ENCODE measurements at places on chromosomes 16 and 17.

DNA sequence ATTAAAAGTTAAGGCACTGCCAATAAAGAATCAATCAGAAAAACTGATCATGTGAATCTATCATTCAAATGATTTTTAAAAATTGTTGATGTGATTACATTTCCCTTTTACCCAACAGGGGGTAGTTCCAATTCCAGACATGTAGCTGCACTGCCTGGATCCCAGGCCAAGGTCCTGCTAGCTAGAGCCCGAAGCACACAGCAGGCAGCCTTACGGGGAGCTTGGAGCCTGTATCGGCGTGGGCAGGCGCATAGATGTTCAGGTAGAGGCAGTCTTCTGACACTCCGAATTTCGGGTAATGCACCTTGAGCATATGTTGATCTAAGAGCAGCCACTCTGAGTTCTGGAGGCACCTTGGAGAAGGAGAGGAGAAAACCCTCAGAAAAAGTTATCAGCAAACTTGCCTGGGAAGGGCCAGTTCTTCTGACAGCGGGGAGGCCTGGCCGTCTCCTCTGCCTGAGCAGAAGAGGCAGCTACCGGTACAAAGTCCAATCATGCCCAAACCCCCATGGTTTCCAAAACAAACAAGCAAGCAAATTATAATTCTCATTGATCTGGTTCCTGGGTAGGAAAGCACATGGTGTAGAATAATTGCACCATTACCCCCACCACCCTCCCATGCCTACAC lies 3.6 kb downstream of the CES5A start:
- no peak for DNase-seq

DNA sequence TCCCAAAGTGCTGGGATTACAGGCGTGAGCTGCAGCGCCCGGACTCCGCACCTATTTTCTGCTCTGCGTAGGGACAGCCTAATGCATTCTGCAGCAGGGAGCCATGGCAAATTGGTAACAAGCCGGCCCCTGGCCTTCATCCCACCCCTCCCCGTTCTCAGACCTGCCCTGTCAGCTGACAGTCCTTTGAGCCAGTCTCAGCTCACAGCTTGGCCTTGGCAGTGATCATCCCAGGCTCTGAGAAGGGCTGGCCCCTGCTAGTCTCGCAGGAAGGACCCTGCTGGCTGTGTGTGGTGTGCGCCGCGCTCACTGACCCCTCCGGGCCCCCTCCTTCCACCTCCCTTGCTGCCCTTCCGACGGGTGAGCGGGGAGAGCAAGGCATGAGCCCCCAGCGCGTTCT lies 10.3 kb upstream of the NPTX1 start:
- DNase-seq = no peak

- no peak for DNase-seq
Measured at GRCh38 chr17:2794111-2794803, 2.0 kb upstream of the RAP1GAP2 start.

DNA sequence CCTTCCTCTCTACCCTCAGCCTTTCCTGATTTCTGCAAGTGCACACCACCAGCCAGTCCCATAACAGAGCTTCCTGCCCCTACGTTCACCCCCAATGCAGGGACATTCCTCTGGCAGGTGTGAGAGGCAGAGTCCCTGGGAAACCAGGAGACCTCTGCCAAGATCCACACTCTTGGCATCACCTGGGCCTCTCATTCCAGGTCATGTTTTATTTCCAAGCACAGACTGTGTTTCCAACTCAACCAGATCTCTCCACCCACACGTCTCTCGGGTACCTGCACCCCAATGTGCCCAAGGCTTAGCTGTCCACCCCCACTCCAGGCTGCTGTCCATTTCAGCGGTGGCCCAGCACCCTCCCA lies 21.0 kb upstream of the PHB1 start:
- no peak for DNase-seq

DNA sequence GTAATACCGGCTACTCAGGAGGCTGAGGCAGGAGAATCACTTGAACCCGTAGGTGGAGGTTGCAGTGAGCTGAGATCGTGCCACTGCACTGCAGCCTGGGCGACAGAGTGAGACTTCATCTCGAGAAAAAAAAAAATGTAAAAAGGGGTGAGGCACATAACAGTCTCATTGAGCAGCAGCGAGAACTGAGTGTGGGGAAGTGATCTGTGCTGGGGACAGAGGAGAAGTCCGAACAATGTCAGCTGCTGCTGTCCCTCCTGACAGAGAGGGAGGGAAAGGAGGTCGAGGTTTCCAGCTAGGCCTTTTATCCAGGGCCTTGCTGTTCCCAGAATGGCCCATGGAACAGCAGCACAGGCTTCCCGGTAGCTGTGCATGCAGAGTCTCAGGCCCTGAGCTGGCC lies 14.0 kb downstream of the C16orf74 start:
- DNase-seq = no peak

DNA sequence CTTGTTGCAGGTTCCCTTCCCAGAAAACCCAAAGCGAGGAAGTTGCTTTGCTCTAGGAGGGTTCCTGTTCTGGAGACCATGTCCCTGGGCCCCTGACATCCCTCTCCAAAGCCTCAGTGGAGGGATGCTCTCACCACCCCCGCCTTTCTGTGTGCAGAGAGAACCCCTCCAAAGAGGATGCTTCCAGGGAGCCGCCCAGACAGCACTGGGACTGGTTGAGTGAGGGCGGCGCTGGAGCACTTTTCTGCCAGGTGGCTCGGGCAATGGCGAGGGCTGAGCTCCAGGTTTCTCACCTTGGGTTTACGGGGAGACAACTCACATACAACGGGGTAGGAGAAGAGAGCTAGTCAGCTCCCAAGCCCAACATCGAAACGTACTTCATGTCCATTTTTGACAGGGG lies 7.3 kb downstream of the EMC6 start:
- DNase-seq = no peak

DNA sequence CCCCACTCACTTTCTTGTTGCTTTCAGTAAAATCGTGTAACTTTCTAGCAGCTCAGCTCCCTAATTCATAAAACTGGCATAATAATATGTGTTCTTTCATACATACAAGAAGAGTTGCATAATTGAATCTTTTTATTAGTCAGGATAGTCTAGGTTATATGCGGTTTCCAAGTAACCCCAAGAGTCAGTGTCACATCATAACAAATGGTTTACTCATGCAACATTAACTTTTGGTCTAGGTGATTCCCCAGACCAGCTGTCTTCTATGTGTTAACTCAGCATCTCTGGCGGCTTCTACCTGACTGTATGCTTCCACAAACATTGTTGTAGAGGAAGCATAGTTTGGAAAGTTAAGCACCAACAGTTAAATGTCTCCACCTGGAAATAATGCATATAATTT lies 1000.4 kb downstream of the CDH11 start:
- DNase-seq = no peak

DNA sequence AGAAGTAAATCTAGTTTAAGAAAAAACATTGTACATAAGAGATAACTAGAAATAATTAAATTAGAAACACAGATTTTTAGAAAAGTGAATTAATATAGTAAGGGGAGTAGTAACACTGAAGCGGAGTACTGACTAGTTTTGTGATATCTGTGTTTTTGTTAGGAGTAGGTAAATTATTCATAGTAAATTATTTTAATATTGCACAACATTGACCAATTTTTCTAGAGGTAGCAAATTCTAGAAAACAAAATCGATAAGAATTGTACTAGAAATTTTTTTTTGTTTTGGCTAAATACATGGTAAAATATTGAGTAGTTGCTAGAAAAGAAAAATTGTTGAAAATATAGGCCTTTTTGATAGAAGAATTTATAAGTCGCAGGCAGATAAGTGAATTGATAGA lies 156.5 kb downstream of the CHD9 start:
- no peak for DNase-seq

- no peak for DNase-seq
Measured at GRCh38 chr16:535446-536405, 8.2 kb downstream of the CAPN15 start.

GRCh38 chr16:11966173-11966572 lies 1.2 kb downstream of the TNFRSF17 start:
- DNase-seq = no peak

- DNase-seq = no peak
Measured at GRCh38 chr17:61389670-61390478, 9.8 kb upstream of the TBX2 start.

GRCh38 chr17:48051706-48052486 lies 3.7 kb downstream of the NFE2L1 start:
- DNase-seq = no peak

- DNase-seq = no peak
Measured at GRCh38 chr16:22139008-22139407, 23.3 kb upstream of the SDR42E2 start.

- no peak for DNase-seq
Measured at GRCh38 chr16:20300312-20301097, 26.8 kb downstream of the GP2 start.

DNA sequence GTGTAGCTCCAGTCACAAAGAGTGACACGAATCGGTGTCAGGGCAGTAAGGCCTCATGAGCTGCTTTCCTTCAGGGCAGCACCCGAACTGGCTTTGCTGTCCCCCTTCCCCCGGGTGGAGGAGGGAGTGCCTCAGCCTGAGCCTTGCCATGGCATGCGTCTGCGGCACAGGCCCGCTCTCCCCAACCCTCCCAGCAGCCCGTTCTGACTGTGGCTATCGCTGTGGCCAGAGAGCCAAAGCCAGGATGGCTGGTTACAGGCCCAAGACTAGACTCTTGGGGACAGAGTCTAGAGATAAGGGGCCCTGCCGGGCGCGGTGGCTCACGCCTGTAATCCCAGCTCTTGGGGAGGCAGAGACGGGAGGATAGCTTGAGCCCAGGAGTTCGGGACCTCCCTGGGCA lies 25.9 kb downstream of the CLUH start:
- DNase-seq = no peak

GRCh38 chr16:70694868-70695218 lies 9.0 kb upstream of the MTSS2 start:
- DNase-seq = no peak

DNA sequence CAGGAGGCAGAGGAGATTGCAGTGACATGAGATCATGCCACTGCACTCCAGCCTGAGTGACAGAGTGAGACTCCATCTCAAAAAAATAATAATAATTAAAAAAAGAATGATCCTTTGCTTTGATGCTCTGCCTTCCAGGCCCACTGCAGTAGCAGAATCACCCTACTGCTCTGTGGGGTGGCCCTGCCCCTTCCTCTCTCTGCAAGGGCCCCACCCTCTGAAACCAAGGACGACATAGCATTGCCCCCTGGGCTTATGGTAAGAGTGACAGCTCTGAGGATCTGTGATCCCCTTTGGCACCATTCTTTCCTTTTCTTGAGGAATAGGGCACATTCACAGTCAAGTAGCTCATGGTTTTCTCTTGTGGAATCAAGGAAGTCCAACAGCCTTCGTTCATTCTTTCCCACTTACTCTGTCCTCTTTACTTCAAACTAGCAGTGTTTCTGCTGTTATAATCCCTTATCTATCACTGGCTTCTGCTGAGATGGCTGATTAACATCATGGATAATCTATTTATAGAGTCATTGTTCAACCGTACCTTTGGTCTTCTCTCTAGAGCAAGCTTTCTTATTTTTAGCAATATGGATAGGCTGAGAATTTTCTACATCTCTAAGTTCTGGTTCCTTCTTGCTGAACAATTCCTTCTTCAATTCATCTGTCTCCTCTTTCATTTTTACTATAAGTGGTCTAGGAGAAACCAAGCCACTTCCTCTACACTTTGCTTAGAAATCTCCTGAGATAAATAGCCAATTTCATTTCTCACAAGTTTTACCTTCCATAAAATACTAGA lies 14.1 kb downstream of the RAD51C start:
- DNase-seq = no peak

- no peak for DNase-seq
Measured at GRCh38 chr16:58497935-58498334, 2.0 kb upstream of the NDRG4 start.

DNA sequence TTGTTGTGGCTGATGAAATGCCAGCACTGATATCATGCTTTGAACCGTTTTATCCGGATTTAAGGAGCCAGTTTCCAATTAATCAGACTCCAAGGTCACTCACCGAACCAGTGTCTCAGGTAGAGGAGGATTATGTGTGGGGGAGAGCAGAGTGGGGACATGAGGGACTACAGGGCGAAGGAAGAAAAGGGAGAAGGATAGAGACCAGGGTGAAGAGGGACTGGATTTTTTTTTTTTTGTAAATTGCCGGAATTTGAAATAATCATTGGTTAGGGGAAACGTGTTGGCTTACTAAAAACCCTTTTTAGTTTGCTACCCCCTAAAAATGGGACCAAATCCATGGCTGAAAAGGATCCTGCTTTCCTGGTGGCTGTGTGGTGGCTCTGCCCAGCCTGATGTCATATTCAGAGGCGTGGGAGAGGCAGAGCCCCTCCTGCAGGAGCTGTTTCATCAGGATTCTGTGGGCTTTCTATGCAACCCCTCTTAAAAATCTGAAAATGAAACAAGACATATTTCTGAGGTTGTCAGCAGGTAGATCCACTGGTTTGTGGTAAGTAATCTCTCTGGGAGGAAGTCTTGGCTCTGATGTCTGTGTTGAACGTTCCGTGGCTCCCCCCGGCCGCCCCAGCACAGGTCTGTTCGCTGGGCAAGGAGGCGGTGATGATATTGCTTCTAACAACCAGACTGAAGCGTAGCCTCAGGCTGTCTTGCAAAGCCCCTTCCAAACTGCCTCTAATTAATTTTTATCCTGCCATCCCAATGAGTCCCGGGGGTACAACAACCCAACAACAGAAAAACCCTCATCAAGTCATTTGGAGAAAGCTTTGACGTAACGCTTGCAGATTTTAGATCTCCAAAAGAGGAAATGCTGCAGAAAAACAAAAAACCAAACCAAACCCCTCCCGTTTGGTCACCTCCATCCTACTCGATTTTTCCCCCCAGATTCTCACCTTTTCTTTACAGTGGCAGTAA lies 143.0 kb upstream of the ZFHX3 start:
- no peak for DNase-seq

DNA sequence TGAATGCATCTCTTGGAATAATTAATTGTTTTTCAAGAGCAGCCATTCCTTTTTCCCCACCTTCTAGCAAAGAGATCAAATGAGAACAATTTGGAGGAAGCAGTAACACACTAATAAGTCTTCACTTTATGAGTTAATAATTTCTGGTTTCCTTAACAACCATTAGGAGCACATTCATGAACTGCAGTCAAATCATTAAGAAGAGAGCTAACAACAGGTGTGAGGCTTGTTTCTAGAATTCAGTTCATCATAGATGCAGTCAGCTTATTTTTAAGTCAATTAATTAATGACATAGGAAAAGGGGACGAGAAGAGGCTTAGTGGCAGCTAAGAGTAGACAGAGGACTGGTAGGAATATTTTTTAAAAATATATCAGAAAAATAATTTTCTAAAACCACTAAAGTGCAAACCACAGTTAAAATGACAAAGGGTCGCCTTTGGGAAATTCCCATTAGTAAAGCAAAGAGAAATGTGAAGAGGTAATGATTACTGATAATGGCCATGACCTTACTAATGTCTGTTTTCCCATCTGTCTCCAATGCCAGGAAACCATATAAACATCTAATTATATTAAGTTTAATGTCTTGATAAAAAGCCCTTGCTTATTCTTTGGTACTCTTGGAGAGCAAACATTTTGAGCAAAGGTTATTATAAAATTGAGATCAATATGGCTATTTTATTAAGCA lies 184.2 kb downstream of the KCNJ2 start:
- no peak for DNase-seq

- DNase-seq = no peak
Measured at GRCh38 chr17:49312722-49313121, 49.3 kb downstream of the ZNF652 start.

- DNase-seq = no peak
Measured at GRCh38 chr17:34565713-34566112, 13.7 kb upstream of the TMEM132E start.

GRCh38 chr17:66283971-66284370 lies 18.4 kb upstream of the PRKCA start:
- DNase-seq = no peak

- no peak for DNase-seq
Measured at GRCh38 chr16:74451951-74452758, 30.9 kb upstream of the CLEC18B start.

- DNase-seq = no peak
Measured at GRCh38 chr17:16432017-16432416, 16.6 kb downstream of the TRPV2 start.

GRCh38 chr17:47701608-47702007 lies 7.6 kb downstream of the TBKBP1 start:
- DNase-seq = no peak

All from activated CD8-positive, alpha-beta memory T cell treated with anti-CD3 and anti-CD28 coated beads for 4 hours (primary cell).